ENCODE measurements at places on chromosomes 4 and X.

DNA sequence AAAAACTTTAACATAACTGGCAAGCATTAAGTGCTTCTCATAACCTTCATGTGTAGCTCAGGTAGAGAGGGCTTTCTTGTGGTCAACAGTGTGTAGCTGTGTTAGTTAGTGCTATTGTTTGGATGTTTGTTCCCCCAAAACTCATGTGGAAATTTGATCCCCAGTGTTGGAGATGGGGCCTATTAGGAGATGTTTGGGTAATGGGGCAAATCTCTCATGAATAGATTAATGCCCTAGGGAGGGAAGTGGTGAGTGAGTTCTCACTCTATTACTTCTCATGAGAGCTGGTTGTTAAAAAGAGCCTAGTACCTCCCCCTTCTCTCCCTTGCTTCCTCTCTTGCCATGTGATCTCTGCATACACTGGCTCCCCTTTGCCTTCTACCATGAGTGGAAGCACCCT is 16.5 kb upstream of the SLC25A43 start:
- no peak for DNase-seq

- no peak for DNase-seq
Measured at GRCh38 chr4:175927121-175927520, 115.1 kb upstream of the GPM6A start.

DNA sequence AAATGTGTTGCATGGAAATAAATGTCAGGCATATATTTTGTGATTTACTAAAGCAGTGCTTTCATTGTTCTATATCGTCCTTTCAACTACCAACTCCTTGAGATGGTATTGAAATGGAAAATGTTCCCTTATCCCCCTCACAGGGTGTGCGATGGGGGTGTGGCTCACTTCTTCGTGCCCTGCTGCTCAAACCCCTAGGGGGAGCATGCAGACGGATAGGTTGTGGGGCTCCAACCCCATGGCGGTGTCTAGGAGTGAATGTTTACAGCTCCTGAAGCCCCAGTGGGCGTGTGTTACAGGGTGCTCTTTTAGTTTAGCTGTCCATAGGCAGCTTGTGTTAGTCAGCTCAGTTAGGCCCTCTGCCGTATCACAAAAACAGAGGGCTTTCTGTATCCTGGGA is 287.7 kb upstream of the EMCN start:
- no peak for DNase-seq

GRCh38 chrX:24241822-24242648 is 71.8 kb downstream of the SUPT20HL2 start:
- DNase-seq = no peak

DNA sequence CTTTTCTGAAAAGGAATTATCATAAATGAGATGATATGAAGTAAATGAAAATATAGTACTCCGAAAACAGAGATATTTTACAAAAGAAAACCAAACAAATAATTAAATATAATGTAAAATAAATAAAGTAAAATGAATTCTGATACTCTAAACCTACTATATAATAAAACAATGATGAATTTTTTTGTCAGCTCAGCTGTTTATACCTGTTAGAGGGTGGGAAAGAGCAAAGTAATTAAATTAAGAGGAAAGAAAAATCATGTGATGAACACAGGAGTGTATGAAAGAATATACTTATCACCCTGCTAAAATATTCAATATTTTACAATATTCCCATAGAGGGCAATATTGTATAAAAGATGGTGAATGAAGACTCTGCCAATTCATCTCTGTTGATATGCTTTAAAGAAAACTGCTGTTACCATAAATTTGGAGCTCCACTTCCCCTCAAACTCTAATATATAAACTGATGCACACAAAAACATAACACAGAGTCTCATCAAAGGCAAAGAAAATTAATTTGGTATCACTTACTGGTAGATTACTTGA is 6.5 kb upstream of the NDST4 start:
- no peak for DNase-seq

DNA sequence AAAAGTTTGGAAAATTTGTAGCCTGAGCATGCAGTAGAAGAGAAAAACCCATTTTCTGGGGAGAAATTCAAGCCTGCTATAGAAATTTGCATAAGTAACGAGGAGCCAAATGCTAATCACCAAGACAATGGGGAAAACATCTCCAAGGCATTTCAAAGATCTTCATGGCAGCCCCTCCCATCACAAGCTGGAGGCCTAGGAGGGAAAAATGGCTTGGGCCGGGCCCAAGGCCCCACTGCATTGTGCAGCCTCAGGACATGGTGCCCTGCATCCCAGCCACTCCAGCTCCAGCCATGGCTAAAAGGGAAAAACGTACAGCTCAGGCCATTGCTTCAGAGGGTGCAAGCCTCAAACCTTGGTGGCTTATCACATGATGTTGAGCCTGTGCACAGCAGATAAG is 87.7 kb downstream of the SHROOM4 start:
- no peak for DNase-seq

DNA sequence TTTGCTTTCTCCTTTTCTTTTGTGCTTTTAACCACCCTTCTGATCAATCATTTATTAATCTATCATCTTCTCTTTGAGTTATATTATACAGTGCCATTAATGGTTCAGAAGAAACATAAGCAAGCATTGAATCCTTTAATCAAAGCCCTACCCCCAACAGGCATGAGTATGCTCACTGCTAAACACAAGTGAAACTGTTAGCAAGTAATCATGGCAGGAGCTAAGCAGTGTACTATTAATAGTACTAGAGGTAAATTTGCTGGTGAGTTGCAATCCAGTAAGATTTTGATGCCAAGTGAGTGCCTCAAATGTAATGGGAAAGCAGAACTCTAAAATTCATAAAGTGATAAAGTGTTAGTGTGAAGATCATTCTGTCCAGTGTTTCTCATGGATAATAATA is 57.2 kb downstream of the FNIP2 start:
- DNase-seq = no peak

- DNase-seq = no peak
Measured at GRCh38 chr4:7653510-7654369, 219.0 kb upstream of the PSAPL1 start.

DNA sequence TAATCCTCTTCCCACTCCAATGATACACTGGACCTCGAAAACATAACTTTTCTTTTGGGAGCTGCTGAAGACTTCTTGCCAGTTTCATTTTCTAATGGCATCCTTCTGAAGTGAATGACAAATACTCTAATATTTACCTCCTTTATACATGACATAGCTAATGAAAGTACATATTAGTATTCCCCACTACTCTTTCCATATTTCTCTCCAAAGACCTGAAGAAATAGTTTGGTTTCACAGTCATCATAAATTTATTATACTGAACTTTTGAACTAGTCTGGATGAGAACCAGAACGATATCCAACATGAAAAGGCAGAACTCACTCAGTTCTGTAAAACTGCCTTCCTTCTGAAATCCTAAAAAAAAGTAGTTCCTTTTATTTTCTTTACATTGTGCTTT is 139.1 kb downstream of the GPC3 start:
- no peak for DNase-seq

GRCh38 chr4:57320217-57320616 is 210.0 kb upstream of the IGFBP7 start:
- DNase-seq = no peak

GRCh38 chrX:108245462-108245861 is 153.9 kb downstream of the ATG4A start:
- DNase-seq = no peak

DNA sequence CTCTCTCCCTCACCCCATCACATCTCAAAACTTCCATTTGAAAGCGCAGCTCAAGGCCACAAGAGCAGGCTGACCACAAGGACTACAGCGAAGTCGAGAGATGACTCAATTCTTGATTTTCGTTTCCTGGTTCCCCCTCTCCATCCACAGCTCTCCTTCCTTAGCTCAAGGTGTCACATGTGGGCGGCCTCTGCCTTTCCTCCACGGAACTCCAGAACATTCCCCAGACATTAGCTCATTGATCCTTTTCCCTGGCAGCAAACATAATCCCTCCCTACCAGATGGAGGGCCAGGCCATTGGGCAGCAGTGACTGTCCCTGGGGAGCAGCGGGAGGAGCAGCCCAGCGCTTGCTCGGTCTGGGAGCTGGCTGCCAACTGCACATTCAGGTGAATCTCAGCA is 56.3 kb downstream of the CCDC149 start:
- no peak for DNase-seq

DNA sequence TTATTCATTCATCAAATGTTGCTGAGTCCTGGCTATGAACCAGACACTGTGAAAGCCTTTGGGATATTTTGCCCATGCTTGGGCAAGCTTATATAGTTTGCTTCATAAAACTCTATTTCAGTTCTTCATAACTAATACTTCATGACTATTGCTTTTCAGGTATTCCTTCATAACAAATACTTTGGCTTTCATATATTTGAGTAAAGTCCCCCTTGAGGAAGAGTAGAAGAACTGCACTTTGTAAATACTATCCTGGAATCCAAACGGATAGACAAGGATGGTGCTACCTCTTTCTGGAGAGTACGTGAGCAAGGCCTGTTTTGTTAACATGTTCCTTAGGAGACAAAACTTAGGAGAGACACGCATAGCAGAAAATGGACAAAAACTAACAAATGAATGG is 1.7 kb upstream of the AFP start:
- DNase-seq = no peak

- no peak for DNase-seq
Measured at GRCh38 chrX:1932231-1932630, 317.4 kb downstream of the ASMT start.

DNA sequence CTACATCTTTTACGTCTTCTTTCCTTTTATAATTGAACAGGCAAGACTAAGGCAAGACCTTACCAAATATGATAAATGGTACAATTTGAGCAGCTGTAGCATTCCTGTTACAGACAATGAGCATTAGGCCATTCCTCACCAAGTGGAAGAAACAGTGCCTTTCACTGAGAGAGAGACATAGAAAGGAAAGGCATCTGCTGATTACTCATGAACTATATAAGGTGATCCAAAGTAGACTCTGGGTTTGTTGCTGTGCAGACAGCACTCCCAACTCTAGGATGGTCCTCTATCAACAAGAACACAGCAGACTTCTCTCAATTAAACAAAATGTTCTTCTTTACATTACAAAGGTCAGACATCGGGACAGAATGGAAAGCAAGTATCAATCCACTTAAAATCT is 91.9 kb downstream of the FAM13A start:
- no peak for DNase-seq

DNA sequence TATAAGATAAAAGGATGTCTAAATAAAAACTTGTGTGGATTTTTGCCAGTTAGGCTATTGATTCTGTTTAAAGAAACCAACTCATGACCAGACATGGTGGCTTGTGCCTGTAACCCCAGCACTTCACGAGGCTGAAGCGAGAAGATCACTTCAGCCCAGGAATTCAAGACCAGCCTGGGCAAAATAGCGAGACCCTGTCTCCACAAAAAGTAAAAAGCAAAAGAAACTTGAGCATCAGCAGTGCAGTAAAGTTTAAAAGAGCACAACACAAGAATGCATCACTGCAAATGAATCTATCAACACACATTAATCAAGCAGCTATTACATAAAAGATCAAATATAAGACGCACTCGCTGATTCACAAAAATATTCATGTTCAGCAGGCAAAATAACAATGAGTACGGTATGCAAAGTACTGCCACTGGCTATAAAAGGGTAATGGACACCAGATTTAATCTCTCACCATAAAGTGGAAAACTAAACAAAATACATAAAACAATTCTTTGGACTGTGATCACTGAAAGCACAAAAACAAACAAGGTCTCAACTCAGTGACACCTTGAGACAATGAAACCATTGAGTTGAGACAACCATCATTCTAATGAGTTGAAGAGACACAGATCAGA is 41.3 kb downstream of the LRBA start:
- no peak for DNase-seq

DNA sequence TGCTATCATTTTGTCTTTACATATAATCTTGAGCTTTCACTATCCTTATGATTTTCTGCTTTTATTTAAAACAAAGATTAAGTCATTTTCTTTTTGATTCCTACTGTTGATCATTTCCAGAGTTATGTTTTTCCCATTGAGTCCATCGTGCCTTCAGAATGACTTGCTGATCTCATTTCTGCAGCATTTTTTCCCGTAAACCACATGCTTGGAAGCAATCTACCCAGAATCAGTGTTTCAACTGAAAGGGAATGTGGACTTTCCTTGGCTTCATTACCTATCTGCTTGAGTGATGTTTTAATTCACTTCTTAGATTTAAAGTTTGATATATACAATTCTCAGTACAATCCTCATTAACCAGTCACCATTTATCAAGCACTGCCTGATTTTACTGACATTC is 192.4 kb upstream of the FSTL5 start:
- no peak for DNase-seq

- no peak for DNase-seq
Measured at GRCh38 chr4:80367737-80368136, 32.2 kb downstream of the CFAP299 start.

DNA sequence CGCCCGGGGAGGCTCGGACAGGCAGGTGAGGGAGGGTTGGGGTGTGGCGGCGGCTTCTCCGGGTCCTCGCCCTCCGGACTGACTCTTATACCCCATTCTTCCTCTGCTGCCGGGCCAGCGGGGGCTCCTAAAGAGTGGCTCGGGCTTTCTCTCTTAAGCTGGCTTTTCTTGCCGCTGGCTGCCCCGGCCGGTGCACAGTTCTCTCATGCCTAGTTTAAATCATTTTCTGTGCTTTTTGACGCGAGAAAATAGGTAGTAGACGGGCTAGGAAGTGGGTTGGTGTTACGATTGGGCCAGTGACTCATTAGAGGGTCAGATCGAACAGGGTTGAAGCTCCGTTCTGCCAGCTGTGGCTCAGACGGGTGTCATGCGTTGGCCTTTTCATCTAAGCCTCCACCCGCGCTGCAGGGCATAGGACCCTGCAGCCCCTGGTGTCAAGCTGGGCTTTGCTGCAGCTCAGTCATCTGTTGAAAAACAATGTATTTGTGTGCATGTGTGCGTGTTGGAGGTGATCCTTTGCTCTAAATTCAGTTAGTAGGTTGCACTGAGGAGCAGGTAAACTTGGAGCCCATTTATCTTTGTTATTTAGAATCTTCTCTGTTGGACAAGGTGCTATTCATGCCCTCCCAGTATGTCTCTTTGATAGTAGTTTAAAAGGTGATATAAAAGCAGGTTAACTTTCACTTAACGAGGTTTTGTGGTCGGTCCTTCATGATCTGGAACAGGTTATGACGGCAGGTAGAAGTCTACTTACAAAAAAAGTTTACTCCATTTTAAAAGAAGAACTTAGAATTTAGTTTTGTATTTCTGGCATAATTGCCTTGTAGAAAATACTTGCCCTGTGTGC is 802 bp downstream of the BMP2K start:
- peak; percentile 17 for DNase-seq
